ENCODE measurements at places on chromosomes 4 and X. TPM values are rescaled to one million over a fixed set of nuclear protein-coding genes. Genes with fewer than 3 reads are reported as not detected.

DNA sequence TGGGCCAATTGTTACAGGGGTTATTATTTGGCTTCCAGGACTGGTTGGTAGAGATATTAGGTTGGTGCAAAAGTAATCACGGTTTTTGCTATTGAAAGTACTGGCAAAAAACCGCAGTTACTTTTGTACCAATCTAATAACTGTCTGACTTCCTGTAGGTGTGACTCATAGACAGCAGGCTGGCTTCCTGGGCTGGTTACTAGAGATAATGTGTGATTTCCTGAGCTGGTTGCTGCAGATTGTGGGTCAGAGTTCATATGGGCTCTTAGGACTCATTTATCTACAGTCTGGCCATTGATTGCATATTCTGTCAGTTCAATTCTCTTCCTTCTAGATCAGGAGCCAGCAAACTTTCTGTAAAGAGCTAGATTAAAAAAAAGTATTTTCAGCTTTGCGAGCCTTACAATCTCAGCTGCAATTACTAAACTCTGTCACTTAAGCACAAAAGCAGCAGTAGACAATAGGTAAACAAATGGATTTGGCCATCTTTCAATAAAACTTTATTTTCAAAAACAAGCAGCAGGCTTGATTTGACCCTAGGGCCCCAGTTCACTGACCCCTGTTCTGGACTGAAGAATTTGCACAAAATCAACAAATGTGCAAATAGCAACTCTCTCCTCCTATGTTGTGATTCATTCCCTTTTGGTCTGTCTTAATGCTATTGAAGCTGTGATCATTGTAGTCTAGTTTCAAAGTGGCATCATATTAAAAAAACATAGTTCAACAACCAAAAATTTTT lies 50.8 kb upstream of the BOD1L1 start:
- no peak for DNase-seq

DNA sequence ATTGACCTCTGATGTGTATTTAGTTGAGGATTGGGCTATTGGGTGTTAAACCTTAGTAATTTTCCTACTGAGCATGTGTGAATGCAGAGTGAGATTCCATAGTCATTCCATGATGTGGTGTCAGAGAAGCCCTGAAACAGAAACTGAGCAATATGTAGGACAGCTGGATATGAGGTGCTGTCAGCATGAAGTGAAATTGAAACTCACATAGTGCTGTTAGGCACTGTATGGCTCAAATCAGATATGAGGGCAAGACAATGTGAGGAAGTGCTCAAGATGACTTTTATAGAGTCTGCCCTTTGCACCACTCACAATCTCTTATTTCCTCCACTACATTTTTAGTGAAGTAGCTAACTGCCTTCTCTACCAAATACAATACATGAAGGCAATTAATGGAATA lies 188.3 kb downstream of the SH3BGRL start:
- no peak for DNase-seq

The PALLD gene
- 0.59 TPM for polyA plus RNA-seq

GRCh38 chr4:76401654-76402053 lies 19.3 kb downstream of the CCDC158 start:
- no peak for DNase-seq

DNA sequence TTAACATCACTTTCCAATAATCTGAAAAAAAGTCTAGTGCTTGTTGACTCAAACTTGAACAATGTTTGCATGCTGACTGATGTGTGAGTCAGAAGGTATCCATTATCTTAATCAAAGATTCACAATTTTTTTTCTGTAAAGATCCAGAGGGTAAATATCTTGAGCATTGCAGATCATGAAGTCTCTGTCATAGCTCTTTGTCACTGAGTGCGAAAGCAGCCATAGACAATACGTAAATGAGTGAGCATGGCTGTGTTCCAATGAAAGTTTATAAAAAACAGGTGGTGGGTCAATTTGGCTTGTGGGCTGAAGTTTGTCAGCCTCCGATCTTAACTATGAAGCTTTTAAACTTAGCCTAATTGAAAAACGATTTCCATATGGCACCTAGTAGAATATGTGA lies 37.7 kb downstream of the NHS start:
- DNase-seq, result no peak

DNA sequence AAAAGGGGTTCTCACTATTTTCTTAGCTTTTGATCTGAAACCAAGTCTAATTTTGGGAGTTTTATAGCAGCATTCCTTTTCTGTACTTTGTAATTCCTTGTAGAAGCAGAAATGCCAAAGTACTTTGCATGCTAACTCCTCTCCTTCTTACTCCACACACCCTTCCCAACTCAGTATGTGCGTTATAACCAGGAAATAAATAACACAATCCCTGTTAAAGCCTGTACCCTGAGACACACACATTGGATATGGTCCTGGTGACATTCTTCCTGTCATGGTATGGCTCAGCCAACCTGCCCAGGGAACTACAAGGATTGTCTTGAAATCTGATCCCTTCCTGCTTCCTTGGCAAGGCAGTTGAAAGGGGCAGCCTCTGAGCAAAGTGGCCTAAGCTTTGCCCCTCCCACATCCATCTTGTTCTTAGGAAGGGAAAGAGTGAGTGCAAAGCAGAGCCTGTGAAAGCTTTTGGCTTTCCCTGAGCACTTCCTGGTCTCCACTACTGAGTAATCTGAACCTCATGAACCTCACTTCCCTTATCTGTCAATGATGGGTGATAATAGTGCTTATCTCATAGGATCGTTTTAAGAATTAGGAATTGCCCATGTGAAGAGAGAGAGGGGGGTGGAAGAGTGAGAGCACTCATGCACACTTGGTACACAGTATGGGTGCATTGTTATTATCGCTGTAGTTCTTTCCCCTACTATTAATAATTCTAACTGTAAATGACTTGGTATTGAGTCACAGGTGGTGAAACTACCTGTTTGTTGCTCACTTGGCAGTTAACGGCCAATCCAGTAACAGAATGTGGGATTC lies 109.3 kb downstream of the AFF2 start:
- no peak for DNase-seq

The PLS3 gene
- 55.7 TPM for polyA plus RNA-seq

DNA sequence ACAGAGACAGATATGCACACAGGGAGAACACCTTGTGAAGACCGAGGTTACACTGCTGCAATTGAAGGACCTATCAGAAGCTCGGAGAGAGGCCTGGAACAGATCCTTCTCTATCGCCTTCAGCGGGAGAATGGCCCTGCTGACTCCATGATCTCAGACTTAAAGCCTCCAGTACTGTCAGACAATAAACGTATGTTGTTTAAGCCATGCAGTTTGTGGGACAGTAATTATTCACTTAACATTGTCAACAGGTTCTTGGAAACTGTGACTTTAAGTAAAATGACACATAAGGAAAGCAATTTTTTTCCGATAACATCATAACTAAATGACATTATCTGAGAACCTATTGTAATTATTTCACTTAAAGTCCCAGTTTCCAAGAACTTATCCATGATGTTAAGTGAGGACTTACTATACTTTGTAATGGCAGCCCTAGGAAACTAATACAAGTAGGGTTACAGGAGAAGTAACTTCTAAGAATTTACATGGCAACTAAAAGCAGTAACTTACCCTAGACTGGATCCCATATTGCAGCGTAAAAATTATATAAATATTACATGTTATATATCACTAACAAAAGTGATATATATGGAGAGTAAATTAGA lies 180.8 kb upstream of the MAB21L2 start:
- no peak for DNase-seq

The RPGR gene
- 2.1 TPM for polyA plus RNA-seq

GRCh38 chr4:145937971-145938611 lies 532 bp downstream of the ZNF827 start:
- DNase-seq, result no peak

The CPZ gene
- 0.61 TPM for polyA plus RNA-seq

GRCh38 chr4:137300776-137301175 lies 231.5 kb downstream of the PCDH18 start:
- DNase-seq, result no peak

GRCh38 chrX:103730147-103730795 lies 19.6 kb downstream of the TMEM31 start:
- no peak for DNase-seq

DNA sequence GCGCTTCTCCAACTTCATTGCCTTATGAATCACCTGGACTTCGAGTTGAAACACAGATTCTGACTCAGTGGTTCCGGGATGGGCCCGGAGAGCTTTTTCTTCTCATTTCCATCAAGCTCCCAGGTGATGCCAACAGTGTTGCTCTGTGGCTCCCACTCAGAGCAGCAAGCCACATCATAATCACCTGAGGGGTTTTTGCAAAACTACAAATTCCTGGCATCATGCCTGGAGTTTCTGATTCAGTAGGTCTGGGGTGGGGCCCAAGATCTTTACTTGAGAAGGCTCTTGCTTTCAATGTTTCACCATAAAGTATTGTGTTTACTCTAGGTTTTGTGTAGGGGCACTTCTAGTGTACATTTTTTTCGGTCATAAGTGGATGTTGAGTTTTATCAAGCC lies 7.0 kb downstream of the MTM1 start:
- no peak for DNase-seq

- DNase-seq, result no peak
Measured at GRCh38 chrX:153939573-153939972, 4.7 kb upstream of the NAA10 start.

- no peak for DNase-seq
Measured at GRCh38 chr4:38138363-38138762, 178.2 kb downstream of the PTTG2 start.

- no peak for DNase-seq
Measured at GRCh38 chrX:54043541-54044125, 640 bp downstream of the PHF8 start.

The SHOX gene
- not detected for polyA plus RNA-seq

The NLRP2B gene
- polyA plus RNA-seq, result not detected

- DNase-seq, result no peak
Measured at GRCh38 chrX:16658284-16658683, 8.3 kb downstream of the S100G start.

The SPANXB1 gene
- not detected for polyA plus RNA-seq

DNA sequence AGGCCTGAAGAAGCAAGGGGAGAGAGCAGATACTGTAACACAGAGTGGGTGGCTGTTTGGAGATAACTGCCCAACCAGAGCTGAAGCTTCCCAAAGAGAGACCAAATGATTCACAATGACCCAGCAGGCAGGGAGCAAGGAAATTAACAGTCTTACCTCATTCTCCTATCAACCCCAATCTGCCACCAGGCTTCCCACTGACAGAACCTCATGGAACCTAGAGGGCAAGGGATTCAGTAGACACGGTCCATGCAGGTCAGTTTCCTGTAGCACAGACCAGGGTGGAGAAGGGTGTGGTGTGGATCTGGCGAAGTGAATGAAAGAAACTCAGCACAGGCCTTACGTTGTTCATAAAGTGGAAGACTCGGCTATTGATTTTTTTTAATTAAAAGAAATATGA lies 60.7 kb upstream of the ALB start:
- peak; percentile 12 for DNase-seq

GRCh38 chr4:18480342-18480741 lies 458.8 kb upstream of the LCORL start:
- no peak for DNase-seq

- no peak for DNase-seq
Measured at GRCh38 chr4:90946945-90947344, 819.8 kb downstream of the CCSER1 start.

DNA sequence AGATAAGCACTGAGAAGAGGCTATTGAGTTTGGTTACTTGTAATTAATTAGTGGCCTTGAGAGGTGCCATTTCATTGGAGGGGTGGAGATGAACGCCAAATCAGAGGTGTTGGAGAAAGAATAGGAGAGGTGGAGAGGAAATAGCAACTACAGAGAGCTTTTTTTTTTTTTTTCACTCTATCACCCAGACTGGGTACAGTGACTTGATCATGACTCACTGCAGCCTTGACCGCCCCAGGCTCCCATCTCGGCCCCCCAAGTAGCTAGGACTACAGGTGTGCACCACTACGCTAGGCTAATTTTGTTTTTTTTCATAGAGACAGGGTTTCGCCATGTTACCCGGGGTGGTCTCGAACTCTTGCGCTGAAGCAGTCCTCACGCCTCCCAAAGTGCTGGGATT lies 5.2 kb downstream of the NHS start:
- DNase-seq, result no peak

DNA sequence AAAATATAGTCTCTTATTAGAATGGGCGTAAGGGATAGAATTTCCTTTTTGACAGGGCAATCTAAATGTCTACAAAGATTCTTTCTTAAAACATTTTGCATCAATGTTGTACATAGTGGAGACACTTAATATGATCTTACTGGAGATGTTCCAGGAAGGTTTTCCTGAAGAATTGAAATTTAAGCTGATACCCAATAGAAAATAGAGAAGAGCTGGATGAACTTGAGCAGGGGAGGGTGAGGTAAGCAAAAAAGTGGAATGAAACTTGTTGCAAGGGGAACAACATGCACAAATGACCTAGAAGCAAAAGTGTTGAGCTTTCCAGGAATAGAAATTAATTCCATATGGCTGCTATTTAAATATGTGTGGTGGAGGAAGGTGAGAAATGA lies 19.7 kb downstream of the SLAIN2 start:
- DNase-seq, result no peak

DNA sequence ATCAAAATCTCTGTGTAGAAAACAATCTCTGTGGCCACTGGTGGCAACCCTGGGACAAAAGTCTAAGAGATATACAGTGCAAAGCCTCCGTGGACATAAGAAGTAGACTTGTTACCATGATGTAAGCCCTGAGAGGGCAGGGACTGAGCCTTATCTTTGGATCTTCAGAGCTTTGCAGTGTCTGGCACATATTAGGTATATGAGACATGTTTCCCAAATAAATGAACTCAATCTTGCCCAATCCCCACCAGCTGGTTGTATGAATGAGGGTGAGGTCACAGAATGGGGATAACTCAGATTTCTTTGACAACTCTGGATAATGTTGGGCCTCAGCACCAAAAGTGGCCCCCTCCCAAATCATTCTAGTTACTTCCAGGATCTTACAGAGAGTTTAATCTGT lies 511.4 kb upstream of the DIPK2B start:
- no peak for DNase-seq

GRCh38 chrX:130014356-130014755 lies 31.9 kb downstream of the BCORL1 start:
- DNase-seq, result no peak

The SSX5 gene
- polyA plus RNA-seq, result not detected

- peak; percentile 77 for DNase-seq
Measured at GRCh38 chr4:107719207-107719921, 670 bp downstream of the PAPSS1 start.

The ODAM gene
- polyA plus RNA-seq, result 94.6 TPM

The ITM2A gene
- polyA plus RNA-seq, result not detected

The NKX6-1 gene
- not detected for polyA plus RNA-seq

The CLNK gene
- polyA plus RNA-seq, result not detected

The ZCCHC18 gene
- polyA plus RNA-seq, result 0.09 TPM

- DNase-seq, result no peak
Measured at GRCh38 chr4:8399298-8399697, 41.2 kb downstream of the ACOX3 start.

DNA sequence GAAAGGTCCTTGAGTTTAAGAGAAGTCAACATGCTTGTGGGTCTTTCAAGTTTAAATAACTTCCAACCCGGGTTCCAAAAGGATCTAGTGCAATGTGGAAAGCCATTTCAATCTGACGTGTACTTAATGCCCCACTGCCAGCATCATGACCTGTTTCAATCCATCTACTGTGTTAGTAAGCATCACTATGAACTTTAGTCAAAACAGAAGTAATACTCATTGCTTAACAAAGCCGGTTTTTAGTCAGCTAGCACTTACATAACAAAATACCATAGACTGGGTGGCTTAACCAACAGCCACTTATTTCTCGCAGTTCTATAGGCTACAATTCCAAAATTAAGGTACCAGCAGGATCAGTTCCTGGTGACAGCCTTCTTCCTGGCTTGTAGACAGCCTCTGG lies 677.5 kb downstream of the DMD start:
- no peak for DNase-seq

- DNase-seq, result no peak
Measured at GRCh38 chr4:109730619-109731545, 1.0 kb upstream of the PLA2G12A start.

GRCh38 chrX:102985192-102985591 lies 48.1 kb downstream of the RAB40AL start:
- DNase-seq, result no peak
